SK-N-SH treated with all-trans-retinoic acid at 6 μM for 48 hours (cell line): ENCODE measurements at places on chromosomes 7 and 10.

GRCh38 chr10:11180228-11180627, 162.6 kb downstream of the CELF2 start:
- ATAC-seq = no peak

DNA sequence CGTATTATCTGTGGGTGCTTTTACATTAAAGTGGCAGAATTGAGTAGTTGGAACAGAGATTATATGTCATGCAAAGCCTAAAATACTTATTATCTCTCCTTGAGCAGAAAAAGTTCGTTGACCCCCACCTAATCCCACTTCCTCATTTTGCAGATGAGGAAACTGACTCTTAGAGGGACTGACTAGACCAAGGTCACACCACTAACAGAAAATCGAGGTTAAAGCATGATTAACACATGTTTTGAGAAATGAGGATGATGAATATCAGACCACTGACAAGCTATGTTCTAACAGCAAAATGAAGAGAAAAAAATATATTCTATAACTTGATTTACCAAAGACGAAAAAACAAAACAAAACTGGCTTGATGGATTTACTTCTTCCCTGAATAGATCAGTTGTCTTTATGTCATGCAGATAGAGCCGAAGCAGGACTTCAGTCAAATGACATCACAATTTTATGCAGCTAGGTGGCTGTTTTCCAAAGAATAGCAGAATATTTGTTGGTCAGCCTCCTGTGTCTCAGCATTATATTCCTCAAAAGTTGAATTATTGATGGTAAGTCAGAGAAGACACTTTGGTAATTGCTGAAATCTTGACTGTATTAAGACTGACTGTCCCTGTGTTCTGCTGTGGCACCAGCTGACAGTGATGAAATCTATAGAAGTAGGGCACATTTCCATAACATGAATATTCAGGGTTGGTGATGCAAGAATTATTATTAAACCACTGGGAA, 24.2 kb upstream of the SMIM30 start:
- no peak for ATAC-seq

DNA sequence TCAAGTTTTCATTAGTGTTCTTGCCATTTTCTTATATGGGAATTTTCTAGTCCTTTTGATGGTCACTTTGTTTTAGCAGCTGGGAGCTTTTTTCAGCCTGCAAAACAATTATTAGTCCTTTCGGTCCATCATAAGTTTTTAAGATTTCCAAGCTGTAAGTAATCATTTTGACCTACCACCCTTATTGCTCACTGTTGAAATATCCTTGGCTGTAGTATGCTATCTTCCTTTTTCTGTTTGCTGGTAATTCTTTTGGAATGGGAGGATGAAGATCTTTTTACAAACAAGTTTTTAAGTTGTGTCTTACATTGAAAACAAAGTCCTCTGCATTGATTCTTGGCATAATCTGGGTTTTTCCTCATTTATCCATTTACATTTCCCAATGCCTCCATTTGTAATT, 24.0 kb downstream of the BZW2 start:
- ATAC-seq = no peak

DNA sequence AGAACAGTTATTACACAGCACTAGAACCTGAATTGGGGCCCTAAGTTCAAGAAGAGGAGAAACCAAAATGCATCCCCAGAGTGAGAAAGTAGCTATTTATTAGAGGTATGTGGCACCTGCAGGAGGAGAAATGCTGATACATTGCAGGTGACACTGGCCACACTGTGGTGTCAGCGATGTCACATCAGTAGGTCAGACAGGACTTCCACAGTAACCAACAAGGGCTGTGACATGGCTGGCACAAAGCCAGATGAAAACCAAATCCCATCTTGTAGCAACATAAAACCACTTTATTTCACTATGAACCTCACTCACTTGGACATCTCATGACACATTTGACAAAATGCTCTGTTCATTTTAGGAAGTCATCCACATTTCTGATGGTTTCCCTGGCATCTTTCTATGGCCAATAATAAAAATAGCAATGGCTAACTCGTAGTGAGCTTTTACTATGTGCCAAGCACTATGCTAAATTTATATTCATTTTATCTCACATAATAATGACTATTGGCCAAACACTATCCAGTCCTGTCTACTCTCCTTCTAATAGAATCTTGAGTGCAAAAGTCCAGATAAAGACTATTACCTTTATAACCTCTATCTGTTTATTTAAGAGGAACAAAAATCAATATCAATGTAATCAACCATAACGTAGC, 154.2 kb downstream of the TSPAN12 start:
- no peak for ATAC-seq

DNA sequence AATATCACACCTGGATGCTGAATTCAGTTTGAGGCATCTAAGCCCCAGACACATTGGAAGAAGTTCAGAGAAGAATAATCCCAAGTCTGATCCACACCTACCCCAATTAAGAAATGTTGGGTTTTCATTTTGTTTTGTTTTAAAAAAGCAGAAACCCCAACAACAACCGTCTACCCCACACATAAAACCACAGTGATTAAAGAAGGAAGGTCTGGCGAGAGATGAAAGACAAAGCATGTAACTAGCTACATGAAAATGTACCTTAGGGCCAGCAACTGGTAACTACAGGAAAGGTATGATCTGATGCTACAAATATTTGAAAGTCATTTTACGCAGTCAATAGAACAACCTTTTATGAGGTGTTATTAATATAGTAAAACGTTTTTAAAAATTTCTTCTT, 1112.3 kb downstream of the GATA3 start:
- ATAC-seq = no peak

DNA sequence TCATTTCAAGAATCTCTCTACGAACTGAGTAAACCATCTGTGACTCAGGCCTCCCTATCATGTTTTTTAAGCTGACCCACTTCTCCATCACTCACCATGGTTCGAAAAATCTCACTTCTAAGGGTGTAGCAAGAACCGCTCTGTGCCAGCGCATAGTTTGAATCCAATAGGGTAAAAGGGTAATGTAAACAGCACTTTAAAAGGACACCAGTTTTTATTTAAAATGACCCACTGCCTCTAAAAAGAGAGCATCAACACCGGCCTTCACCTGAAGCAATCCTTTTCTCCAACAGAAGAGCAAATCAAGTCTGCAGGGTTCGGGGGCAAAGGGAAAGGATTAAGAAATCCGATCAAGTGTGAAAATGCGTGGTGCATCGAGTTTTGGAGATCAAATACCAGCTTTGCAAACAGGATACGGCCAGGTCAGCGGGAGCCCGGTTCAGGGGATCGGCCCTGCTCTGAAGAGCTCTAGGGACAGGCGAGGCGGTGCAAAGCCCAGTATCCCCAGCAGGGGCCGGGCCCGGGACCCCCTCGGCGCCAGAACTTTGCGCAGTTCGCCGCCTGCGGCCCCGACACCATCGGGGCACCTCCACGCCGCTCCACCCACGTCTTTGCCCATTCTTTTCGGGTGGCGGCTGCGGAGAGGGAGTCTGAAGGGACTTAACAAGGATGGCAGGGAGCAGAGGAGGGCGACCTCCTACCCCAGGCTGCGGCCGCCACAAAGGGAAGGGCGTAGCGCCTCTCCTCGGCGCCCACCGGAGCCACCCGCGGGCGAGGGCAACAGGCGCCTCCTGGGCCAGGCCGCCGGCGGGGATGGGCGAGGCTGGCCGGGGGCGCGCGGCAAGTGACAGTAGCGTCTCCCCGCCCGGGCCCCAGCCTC, 842 bp downstream of the NMT2 start:
- ATAC-seq = peak; percentile 78

GRCh38 chr7:80082213-80082612, 52.4 kb upstream of the GNAI1 start:
- no peak for ATAC-seq

DNA sequence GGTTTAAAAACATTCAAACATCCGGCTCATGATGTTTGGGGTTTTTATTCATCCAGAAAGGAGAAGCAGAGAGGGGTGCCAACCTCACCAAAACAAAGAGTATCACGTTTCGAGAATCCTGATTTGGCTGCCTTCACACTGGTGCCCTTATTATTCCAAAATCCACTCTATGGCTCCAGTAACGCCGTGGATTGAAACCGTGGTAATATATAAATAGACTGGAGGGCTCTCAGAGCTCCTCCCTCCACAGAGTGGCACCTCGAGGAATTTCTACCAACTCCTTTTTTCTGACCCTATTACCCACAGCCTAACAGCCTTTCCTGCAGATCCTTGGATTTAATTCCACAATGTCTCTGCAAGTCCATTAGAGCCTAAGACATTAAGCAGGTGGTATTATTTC, 353.6 kb downstream of the CRPPA start:
- ATAC-seq = no peak

- no peak for ATAC-seq
These were observed 100.1 kb downstream of the SLC13A1 start for GRCh38 chr7:123099712-123100111.

- ATAC-seq = peak; percentile 68
These were observed at the start of the genes ACTR3C and LRRC61 for GRCh38 chr7:150322833-150323681. Gene ACTR3C (minus strand): TSS chr7:150323545. CDS start chr7:150295296, 28,249 bp downstream. Gene LRRC61 (plus strand): TSS chr7:150323355. CDS start chr7:150336862, 13,507 bp downstream.

GRCh38 chr7:121167971-121168370, 160.8 kb upstream of the WNT16 start:
- ATAC-seq = no peak

GRCh38 chr10:110176141-110177030, 31.0 kb upstream of the MXI1 start:
- no peak for ATAC-seq

- peak; percentile 11 for ATAC-seq
These were observed 103.0 kb downstream of the RNF216 start for GRCh38 chr7:5678295-5679047.

DNA sequence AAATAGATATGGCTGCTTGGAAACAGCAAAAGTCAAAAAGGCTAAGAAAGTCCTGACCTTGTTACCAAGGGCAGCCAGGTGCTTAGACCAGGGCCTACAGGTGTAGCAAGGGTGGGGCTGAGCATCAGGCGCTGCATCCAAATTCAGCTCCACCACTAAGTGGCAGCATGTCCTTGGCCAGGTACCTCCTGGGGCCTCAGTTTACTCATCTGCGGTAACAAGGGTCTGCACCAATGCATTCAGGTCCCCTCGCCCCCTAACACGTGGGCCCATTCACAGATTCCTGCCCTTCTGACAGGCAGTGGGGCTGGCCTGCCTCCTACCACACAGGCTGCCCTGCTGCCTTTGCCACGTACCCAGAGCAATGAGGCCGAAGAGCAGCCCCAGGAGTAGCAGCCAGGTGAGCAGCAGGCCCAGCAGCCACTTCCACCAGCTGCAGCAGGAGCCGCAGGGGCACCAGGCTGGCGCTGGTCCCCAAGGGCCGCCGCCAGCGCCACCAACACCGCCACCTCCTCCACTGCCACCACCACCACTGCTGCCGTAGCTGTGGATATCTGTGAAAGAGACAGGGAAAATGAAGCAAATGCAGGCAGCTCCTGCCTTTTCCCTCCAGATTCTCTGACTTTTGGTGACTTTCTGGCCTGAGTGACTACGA, 28.9 kb downstream of the COL17A1 start:
- no peak for ATAC-seq

GRCh38 chr7:53993224-53993623, 549.0 kb upstream of the VSTM2A start:
- no peak for ATAC-seq

DNA sequence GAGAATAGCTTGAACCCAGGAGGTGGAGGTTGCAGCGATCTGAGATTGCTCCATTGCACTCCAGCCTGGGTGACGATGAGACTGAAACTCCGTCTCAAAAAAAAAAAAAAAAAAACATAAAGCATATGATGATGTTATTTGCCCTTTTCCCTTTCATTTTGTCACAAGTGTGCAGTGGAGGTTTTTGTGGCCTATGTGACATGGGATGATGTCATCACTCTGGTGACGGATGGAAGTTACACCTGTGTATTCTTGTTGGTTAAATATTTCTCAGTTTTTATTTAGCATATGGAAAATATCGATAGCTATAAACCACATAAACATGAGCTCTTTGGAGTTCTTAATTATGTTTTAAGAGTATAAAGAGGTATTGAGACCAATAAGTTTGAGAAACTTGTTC, 71.8 kb upstream of the EMX2 start:
- ATAC-seq = no peak

DNA sequence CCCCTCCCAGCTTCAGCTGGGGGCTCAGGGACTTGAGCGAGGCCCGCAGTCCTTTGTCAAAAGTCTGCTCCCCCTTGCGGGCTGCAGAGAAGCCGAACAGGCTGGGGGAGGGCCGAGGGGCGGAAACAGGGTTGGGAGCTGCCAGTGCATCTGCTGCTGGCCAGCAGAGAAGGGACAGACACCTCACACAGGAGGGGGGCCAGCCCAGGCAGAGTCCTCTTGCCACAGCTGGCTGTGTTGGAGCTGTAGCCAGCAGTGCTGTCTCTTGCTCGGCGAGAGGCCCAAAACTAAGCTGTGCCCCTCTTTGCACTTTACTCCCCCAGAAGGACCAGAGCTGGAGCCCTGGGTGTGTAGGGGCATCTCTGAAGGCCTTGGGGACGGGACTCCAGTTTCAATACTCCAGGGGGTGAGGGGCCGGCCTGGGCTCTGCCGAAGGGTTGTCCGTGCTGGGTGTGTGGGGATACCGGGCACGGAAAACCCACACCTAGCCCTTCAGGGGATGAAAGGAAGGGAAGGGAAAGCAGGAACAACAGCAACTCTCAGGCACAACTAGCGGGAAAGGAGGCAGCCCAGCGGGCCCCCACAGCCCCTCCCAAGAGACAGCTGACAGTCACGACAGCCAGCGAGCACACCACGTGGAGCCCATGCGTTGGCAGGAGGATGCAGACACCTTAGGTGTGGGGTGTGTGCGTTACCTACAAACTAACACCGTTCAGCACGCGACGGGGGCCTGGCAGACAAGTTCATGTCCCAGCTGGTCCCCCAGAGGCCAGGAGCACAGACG, 17.8 kb downstream of the YKT6 start:
- ATAC-seq = no peak; the same call in 2 of the 3 replicates

DNA sequence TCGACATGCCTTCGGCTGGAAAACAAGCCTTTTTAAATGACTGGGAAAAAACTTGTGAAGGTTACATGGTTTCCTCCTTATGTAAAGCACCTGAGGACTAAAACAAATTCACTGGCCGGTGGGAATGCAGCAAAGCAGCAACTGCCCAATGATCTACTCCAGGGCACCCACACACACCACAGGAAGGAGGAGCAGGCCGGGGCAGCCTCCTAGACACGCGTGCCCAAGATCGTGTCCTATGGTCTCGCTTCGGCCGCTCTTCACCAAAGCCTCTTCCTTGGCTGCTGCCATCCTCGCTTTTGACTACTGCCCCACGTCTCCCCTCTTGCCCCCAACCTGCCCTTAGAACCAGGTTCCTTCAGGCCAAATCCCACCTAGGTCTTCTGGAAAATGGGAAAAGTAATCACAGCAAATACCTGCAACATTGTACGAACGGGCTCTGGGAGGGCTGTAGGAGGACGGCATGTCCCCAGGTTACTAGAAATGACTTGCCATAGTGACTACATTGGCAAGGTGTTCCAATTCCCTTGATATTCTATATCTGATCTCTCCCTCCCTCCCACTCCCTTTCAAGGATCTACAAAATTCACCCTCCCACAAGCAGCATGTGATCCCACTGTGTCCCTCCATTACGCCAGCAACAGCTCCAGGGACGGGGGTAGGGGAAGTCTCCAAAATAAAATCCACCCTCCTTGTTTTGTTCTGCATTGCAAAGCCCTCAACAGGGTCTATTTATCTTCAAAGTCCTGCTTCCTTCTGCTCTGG, 84.9 kb downstream of the RNF216 start:
- ATAC-seq = no peak
